Retinal pigment epithelial cell (primary cell): ENCODE measurements at places on chromosomes 12 and 14.

DNA sequence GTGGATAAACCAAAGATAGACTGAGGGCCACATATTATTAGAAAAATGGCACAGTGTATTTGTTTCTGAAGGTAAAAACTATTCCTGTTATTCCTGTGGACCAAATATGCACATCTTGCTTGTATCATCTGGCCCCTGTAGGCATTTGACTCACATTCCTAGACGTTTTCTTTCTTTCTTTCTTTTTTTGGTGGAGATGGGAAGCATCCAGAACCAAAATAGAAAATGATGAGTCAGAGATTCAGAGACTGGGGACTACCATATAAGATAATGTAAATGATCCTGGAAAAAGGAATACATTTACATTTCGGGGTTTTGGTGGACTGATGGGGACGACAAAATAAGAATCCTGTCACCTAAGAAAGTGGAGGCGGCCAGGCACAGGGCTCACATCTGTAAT is 24.2 kb downstream of the TRIM9 start:
- no peak for DNase-seq

GRCh38 chr14:60331201-60332045 is 82.4 kb downstream of the PPM1A start:
- DNase-seq: no peak

- DNase-seq: no peak
Measured at GRCh38 chr14:78259831-78260230, 89.7 kb downstream of the NRXN3 start.

DNA sequence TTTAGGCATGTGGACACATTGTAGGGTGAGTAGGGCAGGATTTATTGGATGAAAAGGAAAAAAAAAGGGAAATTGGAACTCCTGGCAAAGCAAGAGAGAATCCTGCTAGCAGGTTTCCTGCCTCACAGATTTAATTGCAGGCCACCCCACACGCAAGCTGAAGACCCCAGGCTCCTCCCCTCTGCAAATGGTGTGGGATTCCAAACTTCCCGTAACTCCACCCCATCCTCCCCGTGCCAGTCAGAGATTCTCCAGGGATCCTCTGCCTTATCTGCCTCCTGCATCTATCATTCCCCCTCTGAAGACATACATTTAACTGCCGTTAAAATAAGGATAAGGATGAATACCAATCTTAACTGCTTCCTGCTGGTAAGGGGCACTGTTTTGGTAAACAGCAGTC is 249.8 kb upstream of the GARIN2 start:
- no peak for DNase-seq

DNA sequence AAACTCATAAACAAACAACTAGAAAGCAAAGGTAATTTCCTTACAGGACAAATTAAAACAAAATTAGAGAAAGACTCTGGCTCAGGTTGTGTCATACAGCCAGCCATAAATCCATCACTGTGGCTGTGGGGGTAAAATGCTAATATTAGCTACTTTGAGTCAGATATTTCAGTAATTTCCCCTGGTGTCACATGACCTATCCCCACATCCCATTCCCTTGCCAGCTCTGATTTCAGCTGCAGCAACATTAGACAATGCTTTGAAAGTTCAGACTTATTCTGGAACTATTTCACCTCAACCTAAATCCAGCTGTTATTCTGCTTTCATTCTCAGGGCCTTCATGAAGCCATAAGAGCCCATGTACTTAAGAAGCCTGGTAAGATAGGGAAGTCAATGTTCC is 55.3 kb downstream of the RPL10L start:
- no peak for DNase-seq

DNA sequence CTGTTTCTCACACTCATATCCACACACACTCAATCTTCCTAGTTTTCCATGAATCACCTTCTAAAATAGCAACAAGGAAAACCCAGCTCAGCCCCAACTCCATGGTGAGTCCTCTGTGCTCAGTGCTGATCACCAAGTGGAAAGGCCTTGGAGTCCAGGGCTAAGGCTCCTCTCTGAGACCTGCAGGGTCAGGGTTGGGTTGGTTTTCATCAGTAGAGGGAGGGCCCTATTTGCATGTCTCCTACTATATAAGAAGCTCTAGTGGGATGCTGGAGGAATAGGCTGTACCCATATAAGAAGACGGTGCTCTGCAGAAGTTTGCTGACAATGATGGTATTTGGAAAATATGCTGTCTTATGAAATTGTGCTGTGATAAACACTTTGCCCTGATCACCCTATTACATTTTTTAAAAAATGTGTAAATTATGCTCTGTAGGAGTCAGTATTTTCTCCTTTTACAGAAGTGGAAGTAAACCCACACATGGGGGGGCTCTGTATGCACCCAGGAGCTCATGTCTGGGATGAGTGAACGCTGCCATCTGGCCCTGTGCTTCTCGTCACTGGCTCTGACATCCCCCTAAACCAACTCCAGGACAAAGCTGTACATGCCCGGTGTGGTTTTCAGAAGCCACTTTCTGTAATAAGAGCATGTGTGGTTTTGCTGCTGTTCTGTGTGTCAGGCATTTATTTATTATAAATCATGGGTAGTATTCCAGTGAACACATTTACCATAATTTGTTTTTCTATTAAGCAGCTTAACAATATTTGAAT is 536.3 kb downstream of the TMEM121 start:
- DNase-seq: no peak

GRCh38 chr12:91126516-91126915 is 15.2 kb upstream of the LUM start:
- DNase-seq: no peak

GRCh38 chr12:68771223-68771925 is 25.4 kb downstream of the SLC35E3 start:
- DNase-seq: no peak

DNA sequence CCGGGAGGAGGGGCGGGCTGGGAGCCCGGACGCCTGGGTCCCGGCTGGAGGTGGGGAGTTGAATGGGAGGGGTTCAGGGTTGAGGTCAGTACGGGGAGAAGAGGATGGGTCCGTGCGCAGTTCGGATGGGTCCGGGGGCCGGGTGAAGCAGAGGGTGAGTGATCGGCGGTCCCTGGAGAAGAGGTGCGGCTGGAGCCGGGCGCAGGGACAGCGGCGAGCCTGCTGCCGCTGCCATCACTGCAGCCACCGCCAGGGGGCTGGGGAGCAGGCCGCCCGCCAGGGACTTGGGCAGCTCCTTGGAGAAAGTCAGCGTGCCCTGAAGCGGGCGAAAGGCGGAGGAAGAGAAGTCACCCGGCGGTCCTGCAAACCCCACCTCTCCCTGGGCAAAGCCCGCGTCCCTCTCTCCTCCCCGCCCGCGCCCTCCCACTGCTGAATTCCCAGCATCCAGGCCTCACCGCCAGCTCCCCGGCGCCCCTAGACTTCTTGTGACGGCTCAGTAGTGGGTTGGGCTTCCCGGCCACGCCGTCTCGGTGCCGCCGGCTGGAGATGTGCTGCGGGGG is 6.0 kb upstream of the GPR84 start:
- DNase-seq: no peak

DNA sequence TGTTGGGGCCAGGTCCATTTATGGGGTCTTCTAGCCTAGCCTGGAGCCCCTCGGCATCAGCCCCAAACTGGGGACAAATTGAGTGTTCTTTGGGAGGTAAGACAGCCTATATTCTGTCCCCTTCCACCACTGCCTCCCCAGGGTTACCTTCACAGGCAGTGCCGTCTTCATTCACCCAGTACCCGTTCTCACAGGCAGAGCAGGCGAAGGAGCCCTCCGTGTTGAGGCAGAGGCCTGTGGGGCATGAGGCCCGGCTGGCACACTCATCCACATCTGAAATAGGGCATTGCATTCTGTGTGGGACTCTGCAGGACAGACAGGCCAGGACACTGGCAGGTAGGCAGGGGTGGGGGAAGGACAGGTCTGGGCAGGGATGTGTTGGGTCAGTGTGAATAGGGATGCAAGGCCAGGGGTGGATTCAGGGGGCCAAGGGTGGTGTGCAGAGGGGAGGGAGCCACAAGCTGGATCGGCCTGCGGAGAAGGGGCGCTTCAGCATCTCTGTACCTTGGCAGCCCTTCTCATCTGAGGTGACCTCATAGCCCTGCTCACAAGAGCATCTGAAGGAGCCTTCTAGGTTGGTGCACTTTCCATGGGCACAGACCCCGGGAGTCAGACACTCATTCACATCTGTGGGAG is 16.1 kb downstream of the ISCA2 start:
- DNase-seq: no peak

GRCh38 chr14:84095681-84096080 is 1434.3 kb upstream of the FLRT2 start:
- no peak for DNase-seq

- no peak for DNase-seq
Measured at GRCh38 chr12:27347779-27348178, 15.1 kb downstream of the BMAL2 start.

GRCh38 chr12:29241821-29242591 is 92.9 kb downstream of the FAR2 start:
- peak; percentile 85 for DNase-seq

GRCh38 chr12:108040947-108041346 is 88.1 kb upstream of the WSCD2 start:
- DNase-seq: no peak

DNA sequence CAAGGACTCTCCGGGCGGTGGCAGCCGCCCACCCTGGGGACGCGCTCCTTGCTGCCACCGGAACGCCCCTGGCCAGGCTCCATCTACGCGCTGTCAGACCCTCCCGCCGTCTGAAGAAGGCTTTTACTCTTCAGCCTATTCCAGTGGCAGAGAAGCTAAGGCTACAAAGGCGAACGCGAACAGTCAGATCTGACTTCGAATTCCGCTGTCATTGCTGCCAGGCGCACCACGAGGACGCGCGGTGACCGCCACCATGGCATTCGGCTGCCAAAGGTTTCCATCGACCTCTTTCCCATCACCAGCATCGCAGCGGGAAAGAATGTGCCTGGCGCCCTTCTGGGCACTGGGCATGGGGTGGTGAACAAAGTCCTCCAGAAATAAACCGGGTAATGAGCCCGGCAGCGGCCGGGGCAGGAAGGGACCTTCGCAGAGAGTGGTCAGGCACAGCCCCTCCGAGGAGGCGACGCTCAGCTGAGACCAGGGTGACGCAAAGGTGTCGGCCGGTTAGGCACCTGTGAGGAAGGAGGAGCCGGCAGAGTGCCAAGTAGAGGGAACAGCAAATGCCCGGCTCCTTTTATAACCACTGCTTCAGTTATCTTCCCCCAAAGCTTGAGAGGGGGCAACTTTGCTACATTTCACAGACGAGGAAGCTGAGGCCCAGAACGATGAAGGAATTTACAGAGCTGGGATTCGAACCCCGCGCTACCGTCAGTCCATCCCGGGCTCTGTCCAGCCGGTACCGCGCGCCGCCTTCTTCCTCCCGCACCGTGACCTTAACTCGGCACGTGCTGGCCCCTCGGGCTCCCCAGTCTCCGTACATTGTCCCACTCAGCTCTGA is 1.9 kb upstream of the RFX4 start:
- no peak for DNase-seq

GRCh38 chr14:102229071-102229738 is 75.8 kb downstream of the MOK start:
- no peak for DNase-seq

GRCh38 chr14:68924186-68925158 is 54.6 kb downstream of the ACTN1 start:
- no peak for DNase-seq

- DNase-seq: no peak
Measured at GRCh38 chr12:124816295-124816854, 47.3 kb downstream of the SCARB1 start.

DNA sequence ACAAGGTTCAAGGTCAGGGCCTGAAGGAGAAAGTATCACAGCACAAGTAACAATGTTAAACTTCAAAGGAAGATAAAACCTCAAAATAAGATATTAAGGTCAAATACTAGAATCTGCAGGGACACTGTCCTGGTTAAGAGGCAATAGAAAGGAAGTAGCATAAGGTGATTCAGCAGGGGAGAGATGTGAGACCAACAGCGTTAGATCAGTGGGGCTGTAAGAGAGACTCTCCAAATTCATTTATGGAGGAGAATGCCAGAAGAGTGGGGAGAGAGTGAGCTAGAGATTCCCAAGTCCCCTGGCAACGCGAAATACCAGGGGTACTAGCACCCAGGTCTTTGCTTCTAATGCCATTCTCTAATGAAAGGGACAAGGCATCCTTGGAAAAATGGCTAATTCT is 610.9 kb downstream of the DIO2 start:
- no peak for DNase-seq

DNA sequence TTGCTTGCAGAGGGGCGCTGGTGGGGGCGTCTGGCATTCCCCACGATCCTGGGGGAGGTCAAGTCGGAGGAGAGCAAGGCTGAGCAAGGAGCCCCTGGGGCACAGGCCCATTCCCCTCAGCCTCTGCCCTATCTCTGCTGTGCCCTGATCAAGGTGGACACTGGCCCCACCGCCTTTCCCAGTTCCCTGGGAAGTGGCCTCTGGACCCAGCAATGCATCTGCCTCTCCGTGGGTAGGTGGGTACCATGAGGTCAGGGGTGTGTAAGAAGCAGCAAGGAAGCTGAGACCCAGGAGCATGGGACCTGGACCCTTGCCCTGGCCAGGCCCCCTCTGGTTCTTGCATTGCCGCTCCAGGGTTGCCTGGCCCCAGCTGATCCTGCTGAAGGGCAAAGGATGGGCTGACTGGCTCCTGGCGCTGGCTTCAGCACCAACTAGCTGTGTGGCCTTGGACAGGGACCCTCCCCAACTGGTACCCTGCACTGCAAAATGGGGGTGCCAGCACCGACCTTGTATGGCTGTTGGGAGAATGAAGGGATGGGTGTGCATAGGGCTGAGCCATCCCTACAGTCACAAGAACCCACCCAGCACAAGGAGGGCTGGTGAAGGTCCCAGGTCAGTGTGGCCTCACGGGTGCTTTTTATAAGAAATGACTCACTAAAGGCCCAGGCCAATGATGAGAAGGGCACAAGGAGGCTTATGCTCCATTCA is 19.6 kb downstream of the SLC25A29 start:
- DNase-seq: no peak

- no peak for DNase-seq
Measured at GRCh38 chr12:11862798-11863197, 207.9 kb upstream of the BCL2L14 start.

DNA sequence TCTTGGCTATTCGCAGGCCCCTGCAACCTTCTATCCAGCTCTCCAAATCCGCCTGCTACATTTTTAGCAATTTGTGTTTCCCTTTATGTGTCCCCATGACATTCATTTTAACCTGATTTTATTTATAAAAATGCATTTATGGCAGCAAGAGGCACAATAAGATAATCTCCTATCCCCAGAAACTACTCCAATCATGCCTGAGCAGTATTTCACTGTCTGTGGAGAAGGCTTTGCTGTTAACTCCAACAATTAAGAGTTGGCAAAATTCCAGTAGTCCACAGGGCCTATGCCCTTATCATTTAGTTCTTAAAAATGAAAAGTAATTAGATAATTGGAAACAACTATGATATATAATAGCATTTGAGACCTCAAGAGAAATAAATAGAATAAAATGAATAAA is 462.4 kb downstream of the TRHDE start:
- no peak for DNase-seq
